ENCODE measurements at places on chromosomes 3 and 15.

DNA sequence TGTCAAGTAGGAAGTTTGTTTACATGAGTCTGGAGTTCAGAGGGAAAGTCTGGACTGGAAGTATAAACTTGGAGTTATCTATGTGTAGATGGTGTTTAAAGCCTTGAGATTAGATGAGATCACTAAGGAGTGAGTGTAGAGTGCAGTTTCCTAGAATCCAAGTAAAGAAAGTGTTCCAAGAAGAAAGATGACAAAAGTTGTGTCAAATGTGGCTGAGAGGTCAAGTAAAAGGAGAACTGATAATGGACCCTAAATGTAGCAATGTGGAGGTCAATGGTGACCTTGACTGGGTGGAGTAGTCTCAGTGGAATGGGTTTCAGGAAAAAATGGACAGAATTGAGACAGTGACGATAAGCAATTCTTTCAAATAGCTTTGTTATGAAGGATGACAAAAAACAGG, 39.9 kb upstream of the ULK4 start:
- DNase-seq = no peak

- DNase-seq = peak; percentile 55
Observed at GRCh38 chr3:57036952-57037351, 23.5 kb upstream of the SPATA12 start.

DNA sequence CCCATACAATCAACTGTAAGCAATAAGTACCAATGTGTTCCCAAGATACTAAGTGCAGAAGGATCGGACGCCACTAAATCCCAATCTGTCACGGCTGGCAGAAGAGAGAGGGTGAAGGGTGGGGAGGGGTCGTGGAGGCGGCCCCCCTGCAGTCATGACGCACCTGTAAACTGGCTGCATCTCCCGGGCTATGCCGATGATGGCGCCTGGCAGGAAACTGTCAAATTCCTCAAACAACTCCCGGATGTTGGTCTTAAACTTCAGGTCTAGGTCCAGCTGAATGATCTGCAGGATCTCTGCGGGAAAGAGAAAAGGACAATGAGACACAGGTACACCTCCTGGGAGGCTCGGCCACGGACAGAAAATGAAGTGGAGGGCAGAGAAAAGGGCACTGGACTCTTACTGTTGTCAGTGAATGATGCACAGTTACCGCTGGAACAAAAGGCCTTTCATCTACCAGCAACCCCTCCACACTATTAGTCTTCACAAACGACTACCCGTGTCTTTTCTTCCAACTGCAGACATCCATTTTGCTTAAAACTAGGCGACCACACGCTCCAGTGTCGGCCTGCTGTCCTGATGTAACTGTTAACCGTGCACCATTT, 114.6 kb downstream of the XXYLT1 start:
- DNase-seq = no peak

- no peak for DNase-seq
Observed at GRCh38 chr3:169020371-169020770, 643.1 kb downstream of the MECOM start.

DNA sequence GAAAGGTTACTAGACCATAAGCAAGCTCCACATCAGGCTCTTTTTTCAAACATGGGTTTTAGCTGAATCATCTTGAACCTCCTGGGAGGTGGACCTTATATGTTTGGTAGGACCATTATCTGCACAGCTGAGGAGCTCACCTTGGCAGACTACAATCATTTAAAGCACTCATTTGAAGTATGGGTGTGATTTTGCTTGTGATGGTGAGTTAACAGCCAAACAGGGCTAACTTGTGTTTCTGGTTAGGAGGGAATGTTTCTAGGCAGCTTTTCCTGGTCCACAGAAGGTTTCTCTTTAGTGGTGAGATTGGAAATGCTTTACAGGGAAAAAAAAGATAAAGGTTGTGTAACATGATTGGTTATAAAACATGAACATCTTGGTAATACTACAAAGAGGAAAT, 61.8 kb downstream of the ARHGEF26 start:
- DNase-seq = no peak

GRCh38 chr3:96631050-96631449, 183.3 kb upstream of the EPHA6 start:
- no peak for DNase-seq

DNA sequence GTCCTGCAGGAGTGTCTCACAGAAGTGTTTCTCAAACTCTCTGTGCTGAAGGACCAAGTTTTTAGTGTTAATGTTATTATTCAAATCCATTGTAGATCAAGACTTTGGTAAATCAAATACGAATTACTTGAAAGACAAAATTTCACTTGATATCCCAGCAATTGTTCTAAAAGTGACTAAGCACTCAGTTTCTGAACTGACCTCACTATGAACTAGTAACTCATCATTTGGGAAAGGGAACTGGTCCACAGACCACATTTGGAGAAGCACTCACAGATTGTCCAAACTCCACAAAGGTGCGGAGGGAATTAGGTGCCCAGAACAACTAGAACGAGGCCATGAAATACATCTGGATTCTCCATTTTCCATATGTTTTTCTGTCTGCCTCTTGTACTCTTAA, 25.6 kb downstream of the FAM43A start:
- DNase-seq = no peak

GRCh38 chr15:66588537-66588936, 22.7 kb upstream of the LCTL start:
- DNase-seq = no peak

DNA sequence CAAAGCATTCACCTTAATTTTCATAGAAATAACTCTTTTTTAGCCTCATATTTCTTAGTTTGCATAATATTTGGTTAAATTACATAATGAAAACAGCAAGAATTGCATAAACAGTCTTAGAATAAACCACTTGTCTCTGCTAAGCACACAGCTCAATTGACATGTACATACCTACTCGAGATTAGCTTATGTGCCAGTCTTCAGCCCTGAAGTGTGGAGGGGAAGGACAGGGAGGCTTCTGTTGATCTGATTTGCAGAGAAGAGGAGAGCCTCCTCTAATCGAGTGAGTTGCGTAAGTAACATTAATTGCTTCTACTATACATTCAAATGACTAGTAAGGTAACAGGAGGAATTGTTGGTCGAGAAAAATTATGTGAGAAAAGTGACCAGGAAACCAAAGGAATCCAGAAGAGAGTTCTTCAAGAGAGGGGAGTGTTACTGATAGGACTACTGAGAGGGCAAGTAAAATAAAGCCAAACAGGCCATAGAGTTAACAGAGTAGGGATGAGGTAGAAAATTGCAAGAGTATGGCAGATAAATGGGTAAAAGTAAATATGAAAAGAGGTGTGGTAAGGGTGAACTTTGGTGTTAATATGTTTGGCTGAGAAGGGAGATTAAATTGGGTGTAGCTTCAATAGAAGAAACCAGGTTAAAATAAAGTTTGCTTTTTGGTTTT, 7.1 kb upstream of the GOLIM4 start:
- DNase-seq = no peak

DNA sequence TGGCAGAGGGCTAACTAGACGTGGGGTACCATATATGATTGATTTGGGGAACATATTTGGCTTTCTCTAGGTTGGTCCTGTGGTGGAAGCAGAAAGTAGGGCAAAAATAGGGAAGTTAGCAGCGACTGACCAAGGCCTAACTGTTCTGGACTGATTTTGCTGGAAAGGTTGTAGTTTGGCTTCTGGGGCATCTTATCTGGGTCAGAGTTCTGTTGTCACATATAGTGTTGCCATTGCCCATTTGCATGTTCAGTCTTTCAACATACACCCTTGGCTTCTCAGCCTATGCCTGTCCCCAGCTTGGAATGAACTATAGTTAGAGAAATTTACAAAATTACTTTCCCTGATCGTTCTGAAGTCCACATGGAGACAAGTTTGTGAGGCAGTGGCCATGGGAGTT, 426.5 kb downstream of the TBC1D5 start:
- DNase-seq = no peak

- DNase-seq = peak; percentile 72
Observed at GRCh38 chr3:128824132-128824850, 55.1 kb upstream of the ACAD9 start.

- DNase-seq = no peak
Observed at GRCh38 chr15:67017311-67017710, 48.1 kb upstream of the SMAD3 start.

DNA sequence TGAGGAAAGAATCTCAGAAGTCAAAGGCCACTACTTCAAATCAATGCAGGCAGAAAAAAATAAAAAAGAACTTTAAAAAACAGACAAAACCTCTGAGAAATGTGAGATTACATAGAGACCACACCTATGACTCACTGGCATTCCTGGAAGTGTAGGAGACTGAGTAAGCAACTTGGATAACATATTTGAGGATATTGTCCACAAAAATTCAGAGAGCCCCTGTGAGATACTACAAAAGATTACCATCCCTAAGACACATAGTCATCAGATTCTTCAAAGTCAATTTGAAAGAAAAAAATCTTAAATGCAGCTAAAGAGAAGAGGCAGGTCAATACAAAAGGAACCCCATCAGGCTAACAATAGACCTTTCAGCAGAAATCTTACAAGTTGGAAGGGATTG, 887.3 kb downstream of the NTRK3 start:
- DNase-seq = no peak

DNA sequence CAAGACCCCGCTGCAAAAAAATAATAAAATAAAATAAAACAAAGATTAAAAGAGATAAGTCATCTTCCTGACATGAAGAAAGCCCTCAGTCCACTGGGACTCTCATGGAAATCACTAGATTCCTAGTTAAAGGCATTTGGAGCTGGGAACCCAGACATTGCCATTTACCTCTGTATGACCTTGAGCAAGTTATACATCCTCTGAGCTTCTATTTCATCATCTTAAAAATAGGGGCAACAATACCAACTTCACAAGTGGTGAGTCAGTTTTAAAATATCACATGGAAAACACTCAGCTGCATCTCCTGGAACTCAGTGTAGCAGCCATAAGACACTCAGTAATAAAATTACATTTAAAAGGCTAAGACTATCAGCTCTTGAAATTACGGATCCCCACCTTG, 334.8 kb downstream of the ERC2 start:
- no peak for DNase-seq

DNA sequence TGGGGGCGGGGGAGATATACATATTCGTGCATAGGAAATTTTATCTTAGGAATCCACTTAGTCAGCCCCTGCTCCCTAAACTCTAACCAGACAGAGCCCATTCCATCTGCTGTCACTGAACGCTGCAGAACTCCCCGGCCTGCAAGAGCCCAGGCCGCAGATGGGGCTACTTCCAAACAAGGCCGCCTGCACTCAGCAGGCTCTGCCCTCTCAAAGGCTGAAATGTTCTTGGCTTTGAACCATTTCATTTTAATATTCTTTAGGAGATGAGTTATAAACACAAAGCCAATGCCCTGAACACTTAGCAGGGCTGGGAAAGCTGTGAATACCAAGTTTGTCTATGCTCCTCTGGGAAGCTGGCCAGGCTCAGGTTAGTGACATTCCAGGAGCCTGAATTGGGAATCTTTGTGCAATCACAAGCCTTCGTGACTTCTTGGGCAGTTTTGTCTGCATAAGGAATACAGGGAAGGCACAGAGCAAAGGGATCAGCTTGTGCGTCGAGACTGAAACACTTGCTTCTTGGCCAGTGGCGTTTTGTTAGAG, 65.0 kb downstream of the SYNM start:
- DNase-seq = no peak

DNA sequence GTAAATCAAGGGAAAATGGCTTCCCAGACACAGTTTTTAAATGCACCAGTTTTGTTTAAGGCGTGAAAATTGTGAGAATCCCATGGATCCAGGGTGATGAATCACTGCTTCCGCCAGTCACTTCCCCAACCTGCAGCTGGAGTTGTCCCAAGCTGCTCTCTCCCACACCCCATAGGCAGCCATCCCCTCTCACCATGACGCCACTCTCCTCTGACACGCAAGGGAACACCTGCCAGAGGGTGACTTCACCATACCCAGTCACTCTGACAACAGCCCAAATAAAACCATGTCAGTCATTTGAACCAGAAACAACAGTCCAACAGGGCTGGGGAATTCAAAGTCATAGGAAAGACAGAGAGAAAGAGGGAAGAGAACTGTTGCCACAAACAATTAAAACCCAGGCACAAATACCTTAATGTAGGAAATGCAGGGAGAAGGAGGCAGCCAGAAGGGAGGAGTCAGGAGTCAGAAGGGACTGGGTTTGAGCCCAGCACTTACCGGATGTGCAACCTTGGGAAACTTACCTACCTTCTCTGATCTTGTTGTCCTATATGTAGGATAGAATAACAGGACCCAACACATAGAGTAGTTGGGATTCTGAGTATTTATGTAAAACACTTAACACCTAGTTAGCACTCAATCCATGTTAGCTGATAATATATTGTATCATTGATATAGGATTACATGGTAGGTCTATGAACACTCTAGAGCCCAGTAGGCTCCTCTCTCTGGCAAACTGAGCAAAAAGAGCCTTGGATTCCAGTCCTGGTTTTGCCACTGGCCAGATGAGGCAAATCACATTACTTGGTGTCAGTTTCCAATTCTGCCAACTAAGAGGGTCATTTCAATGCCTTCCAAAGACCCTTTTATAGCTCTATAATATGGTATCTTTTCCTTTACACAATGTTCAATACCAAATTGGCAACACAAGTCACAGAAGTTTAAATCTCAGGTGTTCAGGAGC, 326.3 kb upstream of the ICE2 start:
- DNase-seq = peak; percentile 82

DNA sequence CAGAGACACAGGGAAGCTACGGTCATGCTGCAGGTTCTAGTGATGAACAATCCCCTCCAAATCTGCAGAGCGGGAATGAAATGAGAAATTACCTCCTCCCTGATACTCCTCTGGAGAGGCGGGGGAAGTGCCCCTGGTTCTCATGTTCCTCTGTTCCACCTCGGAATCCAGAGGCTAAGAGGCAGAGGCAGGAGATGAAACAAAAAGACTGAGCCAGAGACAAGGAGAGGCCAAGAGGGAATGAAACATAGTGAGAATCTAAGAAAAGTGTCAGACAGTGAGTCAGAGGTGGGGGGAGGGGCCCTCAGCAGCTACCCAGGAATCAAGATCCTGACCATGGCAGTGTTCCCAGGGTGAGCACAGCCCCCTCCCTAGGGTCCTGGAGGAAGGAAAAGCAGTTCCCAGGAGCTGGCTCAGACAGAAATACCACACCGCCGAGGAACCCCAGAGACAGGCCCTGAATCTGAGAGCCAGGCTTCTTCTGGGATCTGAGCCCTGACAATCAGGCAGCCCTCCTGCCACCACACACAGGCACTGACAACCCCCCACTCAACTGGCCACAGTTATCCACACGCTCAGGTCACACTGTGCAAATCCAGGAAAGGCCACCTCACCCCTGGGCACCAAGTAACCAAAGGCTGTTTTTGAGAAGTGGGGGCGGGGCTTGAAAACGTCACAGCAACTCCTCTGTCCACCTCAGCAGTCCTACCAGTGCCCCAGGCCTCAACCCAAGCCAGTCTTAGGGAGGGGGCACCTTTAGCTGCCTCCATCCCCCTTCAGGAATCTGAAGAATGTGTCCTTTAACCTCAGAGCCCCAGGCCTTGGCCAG, 2.4 kb downstream of the CSRNP1 start:
- peak; percentile 80 for DNase-seq

DNA sequence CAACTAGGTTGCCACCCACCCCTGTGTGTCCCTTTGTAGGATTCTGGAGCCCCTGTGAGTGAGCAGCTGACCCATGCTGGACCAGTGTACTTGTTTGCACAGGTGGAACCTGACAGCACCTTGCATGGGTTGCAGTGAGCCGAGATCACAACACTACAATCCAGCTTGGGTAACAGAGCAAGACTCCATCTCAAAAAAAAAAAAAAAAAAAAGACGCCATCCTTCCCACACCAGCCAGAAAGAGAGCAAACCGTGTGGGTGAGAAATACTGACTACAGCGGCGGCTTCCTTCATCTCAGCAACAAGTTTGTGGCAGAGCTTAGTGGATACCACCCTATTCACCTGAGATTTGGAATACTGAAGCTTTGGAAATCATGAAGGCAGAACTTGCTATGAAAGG, 746 bp upstream of the CD80 start:
- no peak for DNase-seq

- DNase-seq = peak; percentile 45
Observed at GRCh38 chr3:178707311-178708031, 171.2 kb downstream of the KCNMB2 start.
